ENCODE measurements at places on chromosomes 1 and 21.

DNA sequence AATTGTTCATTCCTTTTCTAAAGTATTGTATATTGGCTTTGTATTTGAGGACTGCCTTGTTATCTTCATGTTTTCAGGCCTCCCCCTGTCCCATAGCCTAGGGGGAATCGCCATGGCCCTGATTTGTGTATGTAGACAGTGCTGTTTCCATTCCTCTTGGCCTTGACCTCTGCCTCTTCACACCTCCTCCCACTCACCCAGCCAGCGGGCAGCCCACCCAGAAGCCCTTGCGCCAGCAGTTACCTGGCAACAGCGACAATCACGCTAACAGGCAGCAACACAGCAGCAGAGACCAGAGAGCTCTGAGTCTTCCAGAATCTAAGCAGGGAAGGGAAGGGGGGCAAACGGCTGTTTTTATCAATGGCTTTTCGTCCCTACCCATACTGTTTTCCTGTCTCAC is 50.0 kb upstream of the NPL start:
- DNase-seq = no peak

DNA sequence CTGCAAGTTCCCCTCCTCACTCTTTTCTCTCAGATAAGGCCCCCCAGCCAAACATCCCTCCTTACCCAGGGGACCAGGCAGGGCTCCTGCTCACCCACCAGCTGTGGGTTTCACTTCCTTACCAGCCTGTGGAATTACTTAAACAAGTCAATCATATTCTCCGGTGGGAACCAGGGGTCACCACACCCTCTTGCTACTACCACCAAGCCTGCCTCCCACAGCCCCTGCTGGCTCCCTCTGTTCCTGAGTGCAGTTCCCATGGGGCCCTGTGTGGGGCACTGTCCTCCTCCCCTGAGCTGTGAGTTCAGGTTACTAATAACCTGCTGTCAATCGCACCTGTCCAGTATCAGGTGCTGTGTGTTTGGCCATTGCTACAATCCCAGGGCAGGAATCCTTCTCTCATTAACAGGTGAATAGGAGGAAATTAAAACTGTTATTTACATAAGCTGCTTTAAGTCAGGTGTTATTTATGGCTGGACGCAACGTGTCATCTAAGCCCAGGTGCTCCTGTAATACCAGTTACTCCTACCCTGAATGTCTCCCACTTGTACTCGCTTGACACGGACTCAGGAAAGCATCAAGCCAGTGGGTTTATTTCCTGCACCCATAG is 53.1 kb upstream of the LBR start:
- DNase-seq = no peak

DNA sequence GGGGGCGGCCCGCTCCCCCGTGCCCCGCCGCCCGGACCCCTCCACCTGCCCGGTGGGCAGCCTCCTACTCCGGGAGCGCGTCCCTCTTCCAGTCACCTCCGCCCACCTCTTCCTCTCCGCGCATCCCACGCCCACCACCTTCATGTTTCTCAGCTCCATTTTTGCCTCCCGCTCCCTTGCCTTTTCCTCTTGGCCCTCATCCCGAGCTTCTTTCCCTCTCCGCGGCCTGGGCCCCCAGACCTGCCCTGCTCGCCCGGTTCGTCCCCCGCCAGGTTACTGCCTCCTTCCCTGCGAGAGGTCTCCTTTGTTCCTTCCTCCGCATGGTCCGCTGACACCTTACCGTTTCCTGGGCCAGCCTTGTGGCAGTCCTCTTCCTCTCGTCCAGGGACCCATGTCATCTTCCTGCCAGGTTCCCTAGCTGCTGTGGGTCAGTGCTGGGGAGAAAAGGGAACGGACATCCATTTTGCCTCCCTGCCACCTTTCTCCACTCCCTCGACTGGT is 563 bp downstream of the QSOX1 start:
- DNase-seq = peak; percentile 45

DNA sequence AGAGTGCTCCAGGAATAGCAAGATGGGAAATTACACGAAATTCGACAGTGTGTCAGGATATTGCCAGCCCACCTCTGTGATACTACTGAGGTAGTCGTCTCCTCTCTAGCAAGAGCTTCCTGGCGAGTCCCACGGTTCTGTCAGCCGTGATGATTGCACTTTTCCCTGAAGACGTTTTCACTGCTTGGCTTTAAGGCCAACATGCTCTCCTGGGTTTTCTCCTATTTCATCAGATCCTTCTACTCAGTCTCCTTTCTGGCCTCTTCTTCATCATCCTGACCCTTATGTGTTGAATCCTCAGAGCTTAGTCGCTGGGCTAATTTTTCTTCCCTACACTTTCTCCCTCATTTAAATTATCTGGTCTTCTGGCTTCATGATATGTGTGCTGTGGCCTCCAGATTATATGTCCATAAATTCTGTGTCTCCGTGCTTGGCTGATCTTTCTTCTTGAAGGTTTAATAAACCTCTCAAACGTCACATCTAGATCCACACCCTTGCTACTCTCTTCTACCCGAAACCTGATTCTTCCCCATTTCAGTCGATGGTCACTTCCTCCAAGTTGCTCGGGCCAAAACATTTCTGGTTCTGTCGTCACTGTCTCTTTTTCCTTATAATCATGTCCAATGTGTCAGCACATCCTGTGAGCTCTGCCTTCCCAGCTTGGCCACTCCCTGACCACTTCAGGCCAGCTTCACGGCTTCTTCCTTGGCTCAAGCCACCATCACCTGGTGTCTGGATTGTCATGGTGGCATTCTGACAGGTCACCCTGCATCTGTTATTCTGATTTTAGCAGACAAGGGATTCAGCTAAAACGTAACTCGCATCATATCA is 12.2 kb downstream of the OR2B11 start:
- DNase-seq = peak; percentile 96

GRCh38 chr1:17437260-17437579 is 2.3 kb downstream of the RCC2 start:
- no peak for DNase-seq

DNA sequence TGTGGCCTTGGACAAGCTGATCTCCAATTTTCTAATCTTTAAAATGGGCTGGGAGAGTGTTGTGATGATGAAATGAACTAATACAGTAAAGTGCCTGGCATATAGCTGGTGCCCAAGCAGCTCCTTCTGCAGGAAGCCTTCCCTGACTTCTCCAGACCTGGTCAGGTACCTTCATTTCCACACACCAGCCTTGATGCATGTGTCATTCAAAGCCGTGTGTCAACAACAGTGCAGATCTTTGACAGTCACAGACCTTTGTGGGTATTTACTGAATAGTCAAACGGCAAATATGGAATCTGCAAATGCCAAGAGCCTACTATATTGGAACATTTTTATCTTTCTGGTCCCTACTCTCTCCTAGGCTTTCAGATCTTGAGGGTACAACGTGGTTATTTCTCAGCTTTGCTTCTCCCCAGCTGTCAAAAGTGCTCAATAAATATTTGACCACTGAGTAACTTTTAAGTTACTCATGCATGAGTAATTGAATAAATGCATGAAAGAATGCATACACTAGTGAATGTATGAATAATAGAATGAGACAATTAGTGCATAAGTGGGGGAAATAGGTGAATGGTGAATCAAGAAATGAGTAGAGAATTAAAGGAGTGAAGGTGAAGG is 75.4 kb downstream of the MDM4 start:
- DNase-seq = no peak

GRCh38 chr21:16800536-16801275 is 712.1 kb upstream of the CXADR start:
- DNase-seq = no peak

DNA sequence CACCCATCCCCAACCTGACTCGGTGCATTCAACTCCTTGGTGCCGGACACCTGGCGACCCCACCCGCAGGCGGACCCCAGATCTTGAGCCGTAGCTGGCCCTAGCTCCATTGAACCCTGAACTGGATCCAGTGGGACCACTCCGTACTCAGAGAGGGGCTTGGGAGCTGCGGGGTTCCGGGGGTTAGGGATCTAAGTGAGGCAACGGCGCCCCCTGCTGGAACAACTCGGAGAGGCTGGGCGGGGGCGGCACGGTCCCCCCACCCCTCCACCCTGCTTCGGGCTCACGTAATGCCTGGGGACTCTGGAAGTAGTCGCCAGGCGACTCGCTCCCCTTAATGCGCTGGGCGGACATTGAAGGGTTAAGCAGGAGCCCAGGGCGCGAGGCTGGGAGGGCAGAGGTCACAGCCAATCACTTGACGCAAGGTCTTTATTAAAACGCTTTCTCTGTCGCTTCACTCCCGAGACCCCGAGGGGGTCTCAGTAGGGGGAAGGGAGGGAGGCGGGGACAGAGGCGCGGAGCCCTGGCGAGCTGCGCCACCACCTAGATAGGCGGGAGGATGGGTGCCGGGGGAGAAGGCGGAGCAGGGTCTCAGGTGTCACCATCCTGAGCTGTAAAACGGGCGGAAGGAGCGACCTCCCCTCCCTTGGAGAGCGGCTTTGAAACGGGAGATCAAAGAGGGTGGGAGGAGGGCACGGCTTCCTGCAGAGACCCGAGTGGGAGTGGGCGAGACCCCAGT is 704 bp upstream of the CRABP2 start:
- no peak for DNase-seq

DNA sequence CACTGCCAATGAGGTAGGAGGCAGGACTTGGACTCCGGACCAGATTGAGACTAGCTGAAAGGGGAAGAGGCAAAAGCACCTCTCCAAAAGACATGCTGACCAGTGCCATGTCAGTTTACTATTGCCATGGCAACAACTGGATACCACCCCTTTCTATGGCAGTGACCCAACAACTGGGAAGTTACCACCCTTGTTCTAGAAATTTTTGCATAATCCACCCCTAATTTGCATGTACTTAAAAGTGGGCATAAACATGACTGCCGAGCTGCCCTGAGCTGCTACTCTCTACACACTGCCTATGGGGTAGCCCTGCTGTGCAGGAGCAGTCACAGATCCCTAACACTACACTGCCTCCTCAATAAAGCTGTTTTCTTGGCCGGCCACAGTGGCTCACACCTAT is 19.0 kb upstream of the SLC6A9 start:
- peak; percentile 14 for DNase-seq

DNA sequence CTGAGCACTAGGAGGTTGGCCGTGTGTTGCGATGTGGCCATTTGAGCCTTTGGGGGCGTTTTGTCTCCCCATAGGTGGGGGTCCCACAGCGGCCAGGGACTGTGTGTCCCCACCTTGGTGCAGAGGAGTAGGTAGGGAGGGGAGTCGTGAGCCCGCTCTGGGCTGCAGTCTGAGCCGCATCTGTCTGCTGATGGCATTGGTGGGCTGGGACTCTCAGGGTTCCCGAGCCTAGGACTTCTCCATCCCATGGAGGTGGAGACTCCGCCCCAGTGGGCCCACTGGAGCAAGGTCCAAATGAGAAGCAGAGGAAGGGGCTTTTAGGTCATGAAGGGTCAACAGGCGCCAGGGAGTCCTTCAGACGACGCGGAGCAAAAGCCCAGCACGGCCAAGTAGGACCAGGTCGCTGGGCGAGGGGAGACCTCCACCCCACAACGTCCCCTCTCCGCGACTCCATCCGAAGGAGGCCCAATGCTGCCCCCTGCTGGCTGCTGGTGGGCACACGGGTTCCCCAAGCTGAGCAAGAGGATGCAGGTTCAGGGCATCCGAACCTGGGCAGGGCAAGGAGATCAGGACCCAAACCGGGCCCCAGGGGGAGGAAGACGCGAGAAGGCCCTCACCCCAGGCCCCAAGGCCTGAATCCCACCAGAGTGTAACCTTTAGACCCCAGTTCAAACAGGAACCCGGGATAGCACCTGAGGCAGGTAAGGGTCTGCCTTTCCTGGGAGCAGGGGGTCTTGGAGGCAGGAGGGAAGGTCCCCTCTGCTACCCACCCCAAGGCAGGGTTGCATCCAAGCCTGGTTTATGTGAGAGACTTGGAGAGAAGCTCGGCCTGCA is 14.9 kb downstream of the TTC34 start:
- DNase-seq = peak; percentile 36

GRCh38 chr1:113333056-113333455 is 57.3 kb upstream of the MAGI3 start:
- no peak for DNase-seq

DNA sequence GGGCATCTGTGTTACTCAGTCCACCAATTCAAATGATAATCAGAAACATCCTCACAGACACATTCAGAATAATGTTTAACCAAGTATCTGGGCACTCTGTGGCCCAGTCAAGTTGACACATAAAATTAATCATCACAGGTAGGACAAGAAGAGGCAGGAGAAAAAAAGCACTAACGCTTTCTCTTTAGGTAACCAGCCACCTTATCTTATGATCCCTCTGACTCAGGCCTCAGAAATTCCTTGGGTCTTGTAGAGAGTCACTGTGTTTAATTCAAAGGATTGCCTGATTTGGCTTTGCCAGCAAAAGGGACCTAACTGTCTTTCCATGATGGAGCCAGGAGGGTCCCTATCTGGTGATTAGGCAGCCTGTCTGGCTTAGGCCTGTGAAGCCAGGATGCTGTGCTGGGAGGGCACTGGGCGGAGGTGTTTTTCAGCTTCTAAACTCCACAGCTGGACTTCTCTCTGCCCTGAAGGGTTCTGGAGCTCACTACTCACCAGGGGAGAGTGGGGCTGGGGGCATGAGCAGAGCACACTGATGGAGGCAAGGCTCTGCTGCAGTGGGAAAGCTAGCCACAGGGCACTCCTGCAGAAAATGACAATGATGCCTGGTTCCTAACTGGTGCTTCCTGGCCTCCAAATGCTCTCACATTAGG is 36.4 kb upstream of the STUM start:
- no peak for DNase-seq

- no peak for DNase-seq
Observed at GRCh38 chr1:77671836-77672235, 10.6 kb downstream of the ZZZ3 start.

DNA sequence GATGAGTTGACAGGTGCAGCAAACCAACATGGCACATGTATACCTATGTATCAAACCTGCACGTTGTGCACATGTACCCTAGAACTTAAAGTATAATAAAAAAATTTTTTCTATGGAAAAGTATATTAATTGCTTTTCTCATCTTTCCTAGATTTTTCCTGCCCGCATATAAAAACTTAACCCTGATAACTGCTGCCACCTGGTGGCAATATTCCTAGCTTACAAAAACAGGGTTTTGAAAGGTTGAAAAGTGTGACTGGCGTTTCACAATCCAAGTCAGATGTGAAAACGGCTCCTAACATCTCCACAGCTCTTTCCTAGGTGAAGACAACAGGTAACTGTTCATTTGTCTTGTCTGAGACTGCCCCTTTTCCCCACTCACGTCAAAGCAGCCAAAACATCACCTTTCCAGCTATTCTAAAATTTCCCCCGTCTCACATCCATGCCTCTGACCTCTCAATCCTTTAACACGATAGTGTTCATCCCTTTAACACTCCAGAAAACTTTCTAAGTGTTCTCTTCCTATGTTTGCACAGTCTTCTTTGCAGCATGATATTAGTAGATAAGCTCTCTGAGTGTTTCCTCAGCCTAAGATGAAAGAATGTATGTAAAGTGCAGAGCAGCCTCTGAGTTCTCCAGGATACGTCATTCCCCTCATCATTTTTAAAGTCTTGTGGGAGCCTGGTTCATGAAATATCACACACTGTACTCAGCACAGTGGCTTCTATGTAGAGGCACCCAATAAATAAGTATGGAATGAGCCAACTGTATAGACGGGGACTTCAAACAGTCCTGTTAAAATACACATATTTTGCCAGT is 27.5 kb downstream of the OVGP1 start:
- DNase-seq = peak; percentile 35

- no peak for DNase-seq
Observed at GRCh38 chr1:844472-845026, 79.2 kb upstream of the SAMD11 start.

All from CD14-positive monocyte (primary cell).